CD4-positive, alpha-beta T cell treated with Interleukin-6 at 100 ng/mL for 8 hours (primary cell): ENCODE measurements at places on chromosomes 4 and X.
A peak's percentile ranks its signal among the peaks of the same experiment; 100 is the strongest.

DNA sequence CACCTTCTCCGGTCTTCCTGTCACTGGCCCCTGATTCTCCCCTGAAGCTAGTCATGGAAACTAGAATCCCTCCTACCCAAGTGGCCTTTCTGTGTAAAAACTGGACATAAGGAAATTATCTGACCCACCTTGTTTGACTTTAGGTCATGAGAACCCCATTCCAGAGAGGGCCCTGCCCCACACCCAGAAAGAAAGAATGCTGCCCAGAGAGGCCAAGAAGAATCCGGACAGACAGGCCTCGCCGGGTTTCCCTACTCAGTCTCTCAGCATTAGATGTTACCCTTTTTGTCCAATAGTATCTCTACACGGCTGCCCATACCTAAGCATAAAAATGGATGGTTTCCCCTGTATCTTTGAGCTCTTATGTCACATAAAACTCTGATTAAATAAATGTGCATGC is 83.3 kb upstream of the HELT start:
- no peak for DNase-seq

- no peak for DNase-seq
These were observed 2.3 kb downstream of the GBA3 start for GRCh38 chr4:22695029-22695428.

GRCh38 chrX:153763989-153764755 is at the start of gene PLXNB3:
Gene PLXNB3, plus strand, starts transcription at chrX:153764249. Its CDS starts 1,287 bp downstream, at chrX:153765536.
- peak; percentile 76 for DNase-seq

DNA sequence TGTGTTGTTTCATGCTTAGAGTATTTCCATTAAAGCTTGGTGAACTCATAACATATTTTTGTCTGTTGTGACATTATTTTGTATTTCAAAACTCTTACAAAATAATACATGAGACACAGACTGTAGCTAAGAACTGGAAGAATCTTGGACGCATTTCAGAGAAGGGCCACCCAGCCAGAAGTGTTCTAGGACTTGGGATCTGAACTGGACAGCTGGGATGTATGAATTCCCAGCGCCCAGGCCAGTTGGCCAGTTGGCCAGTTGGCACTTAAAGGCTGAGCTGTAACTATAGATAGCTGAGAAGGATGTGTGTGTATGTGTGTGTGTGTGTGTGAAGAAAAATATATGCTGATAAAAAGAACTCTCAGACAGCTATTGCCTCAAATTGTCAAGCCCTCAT is 193.4 kb upstream of the GPR101 start:
- DNase-seq: no peak

- DNase-seq: no peak
These were observed 112.4 kb upstream of the CXCL13 start for GRCh38 chr4:77493120-77493752.

GRCh38 chr4:87977521-87978278 is 2.2 kb downstream of the SPP1 start:
- DNase-seq: no peak

- no peak for DNase-seq
These were observed 4.5 kb upstream of the CBR4 start for GRCh38 chr4:169014586-169014985.

DNA sequence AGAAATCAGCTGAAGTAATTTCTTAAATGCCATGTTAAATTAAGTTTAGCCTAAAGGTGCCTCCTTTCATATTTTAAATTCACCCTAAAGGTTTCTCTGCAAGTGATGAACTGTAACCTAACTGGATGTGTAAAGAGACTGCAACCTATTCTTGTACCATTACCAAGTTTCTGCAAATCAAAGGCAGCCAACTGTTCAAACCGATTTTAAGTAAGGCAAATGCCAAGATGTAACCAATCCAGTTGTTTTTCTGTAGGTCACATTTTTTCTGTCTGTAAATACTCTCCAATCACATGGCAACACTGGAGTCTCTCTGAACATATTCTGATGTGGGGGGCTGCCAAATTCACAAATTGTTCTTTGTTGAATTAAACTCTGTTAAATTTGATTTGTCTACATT is 42.4 kb upstream of the FGF2 start:
- no peak for DNase-seq

DNA sequence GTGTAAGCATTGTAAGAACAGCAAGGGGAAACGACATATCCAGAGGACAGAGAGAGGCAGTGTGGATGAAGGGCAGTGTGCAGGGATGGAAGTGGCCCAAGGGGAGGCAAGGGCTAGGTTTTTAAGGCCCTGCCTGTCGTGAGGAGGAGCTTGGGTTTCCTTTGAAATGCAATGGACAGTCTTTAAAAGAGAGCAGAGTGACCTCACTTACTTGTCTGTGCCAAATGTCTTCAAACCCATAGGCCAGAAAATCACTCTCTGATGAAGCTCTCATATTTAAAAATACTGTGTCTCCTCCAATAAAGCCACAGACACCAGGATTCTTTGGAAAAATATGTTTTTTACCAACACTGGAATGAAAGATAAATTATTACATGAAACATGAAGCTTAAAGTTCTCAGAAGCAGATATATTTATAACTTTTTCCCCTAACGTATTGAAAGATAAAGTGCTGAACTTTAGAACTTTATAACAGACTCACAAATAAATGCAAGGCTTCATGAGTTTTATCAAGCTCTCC is 19.2 kb upstream of the ATXN3L start:
- no peak for DNase-seq

- DNase-seq: no peak
These were observed 816.0 kb upstream of the PCDH10 start for GRCh38 chr4:132332932-132333723.
